ENCODE measurements at places on chromosomes 7 and 10. TPM values are rescaled to one million over a fixed set of nuclear protein-coding genes. Genes with fewer than 3 reads are reported as not detected.

The THNSL1 gene
- 8.7 TPM for total RNA-seq

The CDC14C gene
- not detected for total RNA-seq

The UPK3B gene
- total RNA-seq, result 0.89 TPM

The MYL10 gene
- total RNA-seq, result not detected

The OIT3 gene
- 0.99 TPM for total RNA-seq

The MYOZ1 gene
- 1.6 TPM for total RNA-seq

The CDHR3 gene
- total RNA-seq, result 13.6 TPM

The CALML5 gene
- total RNA-seq, result not detected

All from spinal cord (tissue), 10 donors.